ENCODE measurements at places on chromosomes 5 and 9.

DNA sequence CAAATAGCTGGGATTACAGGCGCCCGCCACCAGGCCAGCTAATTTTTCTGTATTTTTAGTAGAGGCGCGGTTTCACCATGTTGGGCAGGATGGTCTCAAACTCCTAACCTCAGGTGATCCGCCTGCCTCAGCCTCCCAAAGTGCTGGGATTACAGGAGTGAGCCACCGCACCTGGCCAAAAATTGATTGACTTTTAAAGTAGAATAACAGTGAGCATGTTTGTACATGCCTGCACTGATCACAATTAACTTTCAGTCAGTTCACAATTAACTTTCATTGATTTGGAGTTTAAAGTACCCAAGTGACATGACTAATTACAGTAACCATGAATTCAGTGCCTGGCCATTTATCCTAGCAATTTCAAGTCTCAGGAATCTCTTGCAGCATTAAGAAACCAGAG, 61.3 kb downstream of the ANKH start:
- no peak for DNase-seq

- no peak for DNase-seq
Observed at GRCh38 chr5:125575171-125575890, 828.9 kb upstream of the ZNF608 start.

- DNase-seq: no peak
Observed at GRCh38 chr5:176774216-176775171, 35.9 kb upstream of the UNC5A start.

DNA sequence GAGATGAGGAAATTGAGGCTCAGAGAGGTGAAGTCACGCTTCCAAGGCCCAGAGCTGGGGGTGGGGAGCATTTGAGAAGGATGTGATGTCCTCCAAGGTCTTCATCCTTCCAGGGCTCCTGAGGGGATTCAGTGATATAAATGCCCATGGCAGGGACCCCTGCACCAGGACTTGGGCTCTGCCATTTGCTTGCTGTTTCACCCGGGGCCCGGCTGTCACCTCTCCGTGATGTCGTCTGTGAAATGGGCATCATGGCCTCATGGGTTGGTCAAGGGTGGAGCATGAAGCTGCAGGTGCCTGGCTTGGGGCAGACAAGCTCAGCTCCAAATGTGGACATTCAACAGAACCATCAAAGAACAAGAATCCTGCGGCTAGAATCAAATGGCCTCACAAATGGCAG, 253.1 kb downstream of the PBX3 start:
- DNase-seq: no peak

DNA sequence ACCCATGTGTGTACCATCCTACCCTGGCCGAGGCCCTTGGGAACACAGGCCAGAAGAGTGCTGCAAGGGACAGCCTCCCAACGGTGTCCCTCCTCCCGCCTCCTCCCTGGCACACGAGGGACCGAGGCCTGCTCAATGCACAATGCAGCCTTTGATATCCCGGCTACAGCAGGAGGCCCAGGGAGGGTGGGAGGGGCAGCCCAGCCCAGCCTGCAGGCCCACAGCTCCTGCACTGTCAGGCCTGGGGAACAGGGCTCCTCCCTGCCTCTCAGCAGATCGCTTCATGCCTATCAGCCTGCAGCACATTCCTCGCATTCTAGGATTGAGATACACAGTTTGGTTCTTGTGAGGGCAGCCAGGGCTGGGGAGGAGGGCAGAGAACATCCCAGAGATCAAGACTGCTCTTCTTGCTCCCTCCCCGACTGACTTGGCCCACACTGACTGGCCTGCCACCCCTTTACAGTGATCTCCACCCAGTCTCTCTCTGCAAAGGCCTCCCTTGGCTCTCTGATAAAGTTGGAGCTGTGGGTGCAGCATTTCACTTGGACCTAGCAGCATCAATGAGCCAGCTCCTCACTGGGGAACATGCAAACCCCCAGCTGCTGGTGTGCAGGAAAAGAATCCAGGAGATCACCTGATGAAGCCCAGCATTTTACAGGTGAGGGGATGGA, at the start of gene SH3TC2:
Gene SH3TC2 (minus strand): TSS at position 46 of the 671 bp plus-strand sequence. CDS start 40 bp downstream, at position 6.
- DNase-seq: no peak

DNA sequence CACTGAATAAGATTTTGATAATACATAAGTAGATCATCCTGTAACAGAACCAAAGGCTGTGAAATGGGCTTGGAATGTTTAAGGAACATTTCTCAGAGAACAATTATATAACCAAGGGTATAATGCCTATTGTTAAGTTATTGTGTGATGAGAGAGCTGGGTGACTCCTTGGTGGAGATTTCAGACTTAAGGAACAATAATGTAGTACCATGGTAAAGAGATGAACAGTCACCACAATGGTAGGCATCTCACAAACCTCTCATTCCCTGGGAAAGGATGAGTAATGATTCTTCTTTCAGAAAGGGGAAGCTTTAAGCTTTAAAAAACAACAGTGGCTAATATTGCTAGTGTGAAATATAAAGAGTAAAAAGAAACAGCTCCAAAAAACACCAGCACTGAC, 147.4 kb downstream of the TRIM36 start:
- DNase-seq: no peak

DNA sequence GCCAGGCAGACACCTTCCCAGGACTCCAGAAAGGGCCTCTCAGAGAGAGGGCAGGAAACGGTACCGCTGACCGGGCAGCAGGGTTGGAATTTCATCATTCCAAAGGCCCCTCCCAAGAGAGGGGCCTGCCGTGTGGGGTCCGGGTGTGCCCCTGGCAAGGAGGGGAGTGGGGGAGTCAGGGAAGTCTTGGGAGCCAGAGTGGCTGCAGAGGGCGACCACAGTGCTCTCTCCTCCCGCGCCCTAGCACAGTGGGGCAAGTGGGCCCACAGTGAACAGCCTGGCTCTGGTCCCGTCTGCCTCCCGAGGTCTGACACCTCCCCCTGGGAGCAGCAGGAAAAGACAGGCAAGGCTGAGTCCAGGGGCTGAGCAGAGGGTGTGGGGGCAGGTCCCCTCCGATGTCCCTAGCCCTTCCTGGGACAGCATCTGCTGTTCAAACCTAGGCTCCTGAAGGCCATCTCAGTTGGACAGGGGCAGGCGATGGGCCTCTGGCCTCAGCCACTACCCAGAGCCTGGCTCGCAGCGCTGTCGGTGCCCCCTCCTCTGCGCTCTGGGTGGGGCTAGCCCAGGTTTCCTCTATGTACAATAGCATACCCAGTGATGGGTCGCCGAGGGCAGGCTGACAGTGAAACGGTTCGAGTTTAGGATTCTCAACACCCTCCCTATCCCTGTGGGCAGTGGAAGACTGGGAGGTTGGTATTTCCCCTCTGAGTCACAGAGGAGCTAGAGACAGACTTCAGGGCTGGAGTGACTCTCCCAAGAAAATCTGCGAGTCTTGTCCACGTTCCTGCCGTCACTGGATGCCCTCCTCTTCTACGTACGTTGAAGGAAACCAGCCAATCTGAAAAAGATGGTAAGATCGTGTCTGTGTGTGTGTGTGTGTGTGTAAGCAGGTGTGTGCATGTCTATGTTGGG, 25.4 kb upstream of the SARDH start:
- DNase-seq: no peak

DNA sequence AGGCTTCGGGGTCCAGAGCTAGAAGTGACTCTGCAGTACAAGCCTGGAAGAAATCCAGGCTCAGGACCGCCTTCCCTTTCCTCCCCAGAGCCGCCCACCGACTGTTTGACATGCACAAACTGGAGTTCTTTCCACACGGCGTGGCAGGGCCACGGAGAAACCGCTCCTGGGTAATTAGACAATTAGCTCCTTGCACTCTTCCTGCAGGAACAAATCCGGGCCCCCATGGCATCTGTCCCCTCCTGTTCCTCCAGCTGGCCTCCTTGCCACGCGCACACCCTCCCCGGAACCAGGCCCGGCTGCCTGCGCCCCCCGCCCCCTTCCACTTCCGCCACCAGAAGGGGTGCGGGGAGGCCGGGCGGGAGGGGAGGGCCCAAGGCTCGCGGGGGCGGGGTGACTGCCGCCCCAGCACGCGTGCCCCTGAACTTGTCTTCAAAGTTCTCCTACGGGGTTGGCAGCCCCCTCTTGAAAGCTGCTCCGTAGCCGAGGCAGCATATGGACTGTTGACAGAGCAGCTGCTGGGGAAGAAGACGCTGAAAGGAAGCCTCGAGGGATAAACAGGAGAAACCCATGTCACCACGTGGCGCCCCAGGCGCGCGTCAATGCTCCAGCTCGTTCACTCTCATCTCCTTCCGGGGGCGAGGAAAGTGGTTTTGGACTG, 74.3 kb downstream of the SEC61B start:
- peak; percentile 12 for DNase-seq

- DNase-seq: no peak
Observed at GRCh38 chr5:76341651-76342334, 61.3 kb upstream of the IQGAP2 start.

GRCh38 chr9:123425261-123425821, 69.3 kb downstream of the CRB2 start:
- DNase-seq: no peak

- no peak for DNase-seq
Observed at GRCh38 chr9:120348951-120349429, 231.0 kb downstream of the CDK5RAP2 start.

GRCh38 chr9:68730570-68731235, 25.7 kb downstream of the PIP5K1B start:
- no peak for DNase-seq

- DNase-seq: peak; percentile 21
Observed at GRCh38 chr5:149852641-149853330, 91.8 kb downstream of the PDE6A start.

GRCh38 chr9:3477236-3477834, 48.5 kb downstream of the RFX3 start:
- no peak for DNase-seq

DNA sequence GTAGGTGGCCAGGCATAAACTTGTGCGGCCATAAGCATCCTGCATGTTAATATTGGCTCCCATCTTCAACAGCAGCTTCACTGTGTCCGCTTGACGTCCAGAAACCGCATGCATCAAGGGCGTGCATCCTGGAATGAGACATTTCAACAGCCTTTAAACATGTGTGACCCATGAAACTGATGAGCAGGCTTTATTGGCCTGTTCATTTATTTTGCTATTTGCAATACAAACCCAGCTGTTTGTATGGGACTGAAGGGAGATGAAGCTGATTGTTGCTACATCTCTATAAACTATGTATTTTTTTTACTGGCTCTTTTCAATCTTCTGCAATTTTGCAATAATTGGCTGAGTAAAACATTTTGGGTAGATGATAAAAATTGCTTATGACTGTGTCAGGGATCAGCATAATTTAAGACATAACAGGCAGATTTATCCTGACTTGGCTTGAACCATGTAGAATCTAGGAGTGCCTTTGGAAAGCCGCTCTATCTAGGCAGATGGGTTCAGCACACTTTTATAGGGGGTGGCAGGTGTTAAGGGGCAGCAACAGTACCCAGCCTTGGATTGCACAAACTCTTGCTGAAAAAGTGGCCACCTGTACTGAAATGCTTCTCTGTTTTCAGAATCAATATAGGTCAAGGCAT, 56.9 kb downstream of the ANKRD55 start:
- DNase-seq: no peak

DNA sequence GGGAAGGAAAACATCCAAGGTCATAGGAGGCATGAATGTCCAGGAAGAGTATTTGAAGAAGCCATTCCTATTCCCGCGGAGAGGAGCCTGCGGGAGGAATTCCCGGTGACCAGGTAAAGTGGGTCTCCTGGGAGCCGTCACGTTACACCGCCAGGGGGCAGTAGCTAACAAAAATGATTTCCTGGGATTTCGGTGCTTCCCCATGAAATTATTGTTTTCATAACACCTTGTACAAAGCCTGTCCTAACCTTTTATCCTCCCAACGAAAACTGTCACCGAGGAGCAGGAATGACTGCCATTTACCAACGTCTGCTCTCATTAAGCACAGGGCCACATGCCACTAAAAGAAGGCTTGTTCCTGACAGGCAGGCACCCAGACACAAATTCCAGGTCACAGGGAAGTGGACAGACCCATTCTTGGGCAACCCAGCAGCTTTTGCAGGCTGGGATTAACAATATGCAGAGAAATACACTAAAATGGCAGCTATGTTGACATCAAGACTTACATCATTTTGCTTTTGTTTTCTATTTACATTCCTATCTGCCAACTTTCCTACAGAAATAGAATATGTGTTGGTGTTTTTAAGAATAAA, 41.2 kb upstream of the CTSL start:
- DNase-seq: no peak

- DNase-seq: no peak
Observed at GRCh38 chr5:160054831-160055230, 45.9 kb downstream of the TTC1 start.

- DNase-seq: no peak
Observed at GRCh38 chr5:68884883-68885282, 208.9 kb upstream of the SLC30A5 start.

DNA sequence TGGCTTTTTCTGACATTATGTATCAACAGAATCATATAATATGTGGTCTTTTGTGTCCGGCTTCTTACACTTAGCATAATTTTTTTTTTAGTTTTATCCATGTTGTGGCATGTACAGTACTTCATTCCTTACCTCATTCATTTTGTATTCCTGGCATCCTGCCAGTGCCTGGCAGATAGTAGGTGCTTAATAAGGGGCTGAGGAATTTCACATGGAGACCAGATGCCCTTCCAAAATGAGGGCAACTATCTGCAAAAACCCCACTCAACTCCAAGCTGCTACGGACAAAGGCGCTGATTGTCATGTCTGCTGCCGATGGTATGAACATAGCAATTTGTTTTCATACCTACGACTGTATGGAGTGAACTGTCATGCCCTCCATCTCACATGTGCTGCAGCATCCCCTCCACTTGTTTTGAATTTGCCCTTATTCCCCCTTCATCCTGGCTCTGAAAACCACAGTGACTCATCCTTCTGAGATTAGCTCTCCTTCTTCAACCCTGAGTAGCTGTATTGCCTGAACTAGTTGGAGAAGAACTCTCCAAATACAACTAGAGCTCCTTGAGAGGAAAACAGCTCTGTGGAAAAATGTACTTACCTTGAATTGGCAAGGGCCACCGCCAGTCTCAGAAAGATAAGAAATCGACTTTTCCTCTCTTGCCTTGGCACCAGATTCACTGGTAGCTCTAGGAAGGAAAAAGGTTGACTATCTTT, 41.3 kb upstream of the FOXE1 start:
- no peak for DNase-seq

- no peak for DNase-seq
Observed at GRCh38 chr9:22307013-22307711, 139.5 kb upstream of the DMRTA1 start.

DNA sequence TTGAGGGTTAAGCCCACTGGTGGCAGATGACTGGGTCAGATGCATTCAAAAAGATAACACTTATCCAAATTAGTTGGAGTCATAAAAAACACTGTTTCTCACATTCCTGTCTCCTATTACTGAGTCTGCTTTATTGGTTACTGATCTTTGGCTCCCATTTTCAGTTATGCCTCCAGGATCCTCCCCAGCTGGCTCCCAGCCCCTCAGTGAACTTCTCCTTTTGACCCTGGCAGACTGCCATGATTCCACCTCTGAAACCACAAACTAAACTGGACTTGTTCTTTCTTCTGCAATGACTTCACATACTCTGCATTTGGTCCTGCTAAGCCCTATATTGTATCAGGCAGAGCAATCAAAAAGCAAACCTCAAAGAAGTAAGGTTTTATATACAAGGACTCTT, 860.8 kb upstream of the DMAC1 start:
- DNase-seq: peak; percentile 6

DNA sequence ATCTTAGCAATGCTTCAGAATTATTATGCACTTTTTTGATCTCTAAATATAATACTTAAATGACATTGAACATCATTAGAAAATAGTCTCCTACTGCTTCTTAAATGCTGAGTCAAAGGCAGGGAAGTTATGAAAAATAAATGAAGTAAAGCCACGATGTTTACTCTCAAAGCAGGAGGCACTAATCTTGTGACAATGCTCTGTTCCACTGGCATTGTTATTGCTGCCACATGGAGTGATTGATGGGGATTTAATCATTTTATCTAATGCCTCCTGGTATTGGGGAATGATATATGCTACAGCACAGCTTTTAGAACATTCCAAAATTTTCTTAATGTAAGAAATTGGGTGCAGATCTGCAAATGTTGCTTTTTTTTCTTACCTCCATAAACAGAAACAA, 1655.4 kb upstream of the NUDT12 start:
- no peak for DNase-seq
